ENCODE measurements at places on chromosomes 3 and 15.

DNA sequence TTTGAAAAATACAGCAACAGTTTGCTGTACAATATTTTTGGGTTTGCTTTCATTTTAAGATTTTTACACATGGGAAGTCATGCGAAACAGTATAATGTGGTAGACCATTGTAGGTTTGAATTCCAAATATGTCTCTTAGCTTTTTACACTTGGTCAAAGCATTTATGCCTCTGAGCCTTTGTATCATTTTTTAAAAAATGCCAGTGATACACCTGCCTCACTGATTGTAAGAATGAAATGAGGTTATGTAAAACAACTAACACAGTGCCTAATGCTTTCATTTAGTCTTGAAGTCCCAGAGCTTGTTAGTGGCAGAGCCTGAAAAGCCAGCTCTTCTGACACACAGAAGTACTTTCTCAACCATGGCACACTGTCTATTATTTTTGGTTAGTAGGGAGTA, 202.0 kb downstream of the UBE2E2 start:
- DNase-seq, result no peak

GRCh38 chr3:48217449-48217848, 5.8 kb upstream of the CAMP start:
- DNase-seq, result no peak

GRCh38 chr15:59548501-59549226, 62.9 kb upstream of the GCNT3 start:
- no peak for DNase-seq

DNA sequence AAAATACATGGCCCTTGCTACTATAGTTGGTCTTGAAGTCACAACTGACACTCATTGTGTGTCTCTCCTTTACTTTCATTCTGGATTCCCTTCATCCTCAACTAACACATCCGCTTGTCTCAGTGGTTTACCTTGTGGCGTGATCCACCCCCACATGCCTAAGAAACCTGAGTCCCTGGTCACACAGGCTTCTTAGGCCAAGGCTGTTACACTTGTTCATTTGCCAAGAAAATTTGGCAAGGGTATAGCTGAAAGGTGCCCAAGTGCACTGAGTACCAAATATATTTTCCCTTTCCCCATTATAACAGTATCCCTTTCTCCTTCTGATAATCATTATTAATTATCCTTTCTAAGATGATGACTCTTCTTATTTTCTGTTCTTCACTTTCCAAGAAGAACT, 207.6 kb upstream of the STAC start:
- no peak for DNase-seq

- no peak for DNase-seq
Measured at GRCh38 chr3:10996345-10997013, 3.9 kb downstream of the SLC6A1 start.

GRCh38 chr3:25037049-25037547, 391.0 kb upstream of the RARB start:
- no peak for DNase-seq

DNA sequence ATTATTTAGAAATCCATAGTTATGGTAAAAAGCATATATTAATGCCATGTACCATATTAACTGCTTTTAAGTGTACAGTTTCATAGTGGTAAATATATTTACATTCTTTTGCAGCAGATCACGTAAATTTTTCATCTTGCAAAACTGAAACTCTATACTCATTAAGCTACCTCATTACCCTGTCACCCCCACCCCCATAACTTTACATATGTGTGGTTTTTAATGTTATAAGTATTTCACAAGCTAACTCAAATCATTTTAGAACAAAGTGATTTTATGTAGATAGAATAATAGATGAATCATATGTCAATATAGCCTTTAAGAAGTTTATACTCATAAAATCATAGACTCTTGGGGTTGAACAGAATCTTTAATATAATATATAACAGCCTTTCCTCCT, 7.1 kb upstream of the TP63 start:
- DNase-seq, result peak; percentile 35

GRCh38 chr15:36756707-36757106, 177.3 kb downstream of the CDIN1 start:
- DNase-seq, result no peak

DNA sequence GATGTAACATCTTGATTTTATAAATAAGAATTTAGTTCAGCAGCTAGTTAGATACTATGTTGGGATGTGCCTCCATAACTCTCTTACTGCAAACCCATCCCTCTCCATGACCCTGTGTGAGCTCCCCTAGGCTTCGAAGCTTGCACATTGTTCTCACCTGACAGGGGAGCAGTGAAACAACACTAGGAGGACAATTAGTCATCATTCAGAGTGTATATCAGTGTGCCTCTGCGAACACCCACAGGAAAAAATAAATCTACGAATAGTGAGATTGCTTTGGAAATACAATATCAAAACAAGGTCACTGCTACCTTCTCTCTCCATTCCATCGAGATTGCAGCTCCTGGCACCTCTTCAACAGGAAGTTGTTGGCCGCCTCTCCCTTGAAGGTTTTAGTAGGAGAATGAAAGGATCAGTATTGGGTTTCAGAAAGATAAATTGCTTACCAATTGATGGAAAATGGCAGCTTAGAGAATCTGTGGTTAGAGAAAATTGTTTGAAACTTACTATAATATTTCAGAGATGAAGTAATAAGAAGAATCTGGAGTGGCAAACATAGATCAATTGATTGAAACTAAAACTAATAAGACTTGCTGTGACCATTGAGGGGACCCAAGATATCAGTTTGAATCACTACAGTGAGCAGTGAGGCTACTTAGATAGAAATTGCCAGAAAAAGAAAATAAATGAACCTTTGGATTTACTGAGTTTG, 103.2 kb downstream of the CHL1 start:
- DNase-seq, result no peak

DNA sequence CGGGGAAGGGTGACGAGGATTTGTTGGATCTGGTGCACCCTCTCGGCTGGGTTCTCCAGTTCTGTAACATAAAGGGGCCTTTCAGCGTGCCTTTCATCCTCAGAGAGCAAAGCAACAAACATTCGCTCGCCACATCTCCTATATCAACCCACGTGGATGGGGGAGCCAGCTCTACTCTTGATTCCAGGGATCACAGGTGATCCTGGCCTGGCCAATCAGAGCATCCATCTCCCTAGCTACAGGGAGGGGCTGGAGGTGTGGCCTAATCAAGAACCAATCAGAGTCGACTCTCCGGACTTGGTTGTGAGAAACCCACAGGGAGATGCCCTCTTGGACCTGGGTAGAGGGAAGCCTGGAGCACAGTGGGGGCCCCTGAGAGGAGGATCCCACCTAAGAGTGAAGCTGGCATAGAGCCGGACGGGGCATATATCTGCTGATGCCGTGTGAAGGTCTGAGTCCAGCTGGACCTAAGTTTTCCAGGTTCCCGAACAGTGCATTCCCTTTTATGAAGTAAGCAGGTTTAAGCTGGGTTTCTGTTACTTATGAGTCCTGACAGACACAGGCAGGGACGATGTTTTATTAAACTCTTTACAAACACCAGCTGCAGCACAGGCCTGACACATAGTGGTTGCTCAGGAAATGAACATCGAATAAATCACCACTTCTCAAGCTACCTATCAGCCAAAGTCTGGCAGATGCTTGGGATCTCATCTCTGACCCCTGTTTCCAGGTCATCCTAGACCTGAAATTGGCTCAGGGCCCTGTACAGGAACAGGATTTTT, 50.7 kb upstream of the RAD18 start:
- DNase-seq, result no peak

DNA sequence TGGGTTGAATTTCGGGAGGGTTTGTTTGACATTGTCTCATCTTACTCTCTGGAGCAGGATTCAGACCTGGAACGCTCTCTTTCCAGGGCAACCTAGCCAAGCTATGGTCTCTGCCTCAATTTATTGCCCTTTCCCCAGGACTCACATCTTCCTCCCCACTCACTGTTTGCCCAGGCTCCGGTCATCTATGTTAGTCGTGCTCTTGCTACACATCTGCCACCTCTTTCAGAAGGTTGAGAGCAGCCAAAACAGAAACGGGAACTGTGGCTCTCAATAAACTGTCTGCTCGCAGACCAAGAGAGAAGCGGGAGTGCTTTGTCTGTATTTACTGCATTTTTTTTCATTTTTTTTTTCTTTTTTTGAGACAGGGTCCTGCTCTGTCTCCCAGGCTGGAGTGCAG, 81.6 kb downstream of the ST6GAL1 start:
- no peak for DNase-seq

- DNase-seq, result peak; percentile 41
Measured at GRCh38 chr3:51384055-51384725, 901 bp upstream of the MANF start.

GRCh38 chr3:194658477-194659242, 13.3 kb downstream of the LSG1 start:
- no peak for DNase-seq

GRCh38 chr15:80489030-80489594, 84.9 kb downstream of the ARNT2 start:
- no peak for DNase-seq

- DNase-seq, result no peak
Measured at GRCh38 chr15:70714015-70714414, 49.3 kb downstream of the UACA start.

- no peak for DNase-seq
Measured at GRCh38 chr15:69551391-69552056, 98.9 kb downstream of the RPLP1 start.

DNA sequence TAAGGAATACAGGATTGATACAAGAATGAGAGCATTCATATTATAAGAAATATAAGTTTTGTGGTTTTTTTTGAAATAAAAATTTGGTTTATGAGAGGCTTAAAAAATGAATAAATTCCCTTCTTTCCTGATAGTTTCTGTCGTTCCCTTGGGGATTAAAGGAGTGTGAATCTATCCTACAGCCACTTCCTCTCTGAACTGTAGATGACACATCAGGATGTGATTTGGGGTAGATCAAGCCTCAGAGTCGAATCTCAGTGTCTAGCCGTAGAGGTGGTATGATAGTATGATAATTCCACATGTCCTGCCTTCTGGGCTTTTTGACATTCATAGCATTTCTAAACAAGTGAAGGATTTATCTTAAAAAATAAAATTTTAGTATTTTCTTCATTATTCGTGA, 343.1 kb downstream of the LPP start:
- no peak for DNase-seq

GRCh38 chr3:150411976-150412375, 3.9 kb downstream of the TSC22D2 start:
- no peak for DNase-seq

GRCh38 chr3:76552653-76553052, 487.2 kb upstream of the ROBO2 start:
- DNase-seq, result no peak

- DNase-seq, result peak; percentile 60
Measured at GRCh38 chr3:113287803-113288648, 76.7 kb downstream of the BOC start.

DNA sequence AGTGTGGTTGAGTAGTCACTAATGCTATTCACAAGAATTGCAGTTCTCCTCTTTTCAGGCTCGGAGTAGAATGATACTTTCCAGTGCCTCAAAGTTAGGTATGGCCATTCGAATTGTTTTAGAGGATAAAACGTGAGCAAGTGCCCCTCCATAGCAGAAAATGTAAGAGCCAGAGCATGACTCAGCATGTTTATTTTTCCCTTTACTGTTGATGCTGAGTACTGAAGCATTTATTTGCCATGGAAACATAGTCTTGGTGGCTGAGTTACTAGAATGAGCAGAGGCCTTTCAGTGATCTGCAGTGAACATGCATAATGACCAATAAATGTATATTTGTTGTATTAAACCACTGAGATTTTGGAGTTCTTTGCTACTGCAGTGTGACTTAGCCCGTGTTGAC, 540.6 kb downstream of the NLGN1 start:
- DNase-seq, result no peak

- DNase-seq, result no peak
Measured at GRCh38 chr3:127091376-127091775, 101.6 kb upstream of the PRR23E start.

GRCh38 chr15:44193651-44194322, 1.3 kb downstream of the FRMD5 start:
- no peak for DNase-seq

GRCh38 chr15:89361451-89362202, 27.0 kb upstream of the POLG start:
- DNase-seq, result peak; percentile 56

GRCh38 chr3:120852412-120852811, 55.6 kb upstream of the STXBP5L start:
- DNase-seq, result no peak

- DNase-seq, result no peak
Measured at GRCh38 chr15:33636958-33637357, 326.2 kb downstream of the RYR3 start.

DNA sequence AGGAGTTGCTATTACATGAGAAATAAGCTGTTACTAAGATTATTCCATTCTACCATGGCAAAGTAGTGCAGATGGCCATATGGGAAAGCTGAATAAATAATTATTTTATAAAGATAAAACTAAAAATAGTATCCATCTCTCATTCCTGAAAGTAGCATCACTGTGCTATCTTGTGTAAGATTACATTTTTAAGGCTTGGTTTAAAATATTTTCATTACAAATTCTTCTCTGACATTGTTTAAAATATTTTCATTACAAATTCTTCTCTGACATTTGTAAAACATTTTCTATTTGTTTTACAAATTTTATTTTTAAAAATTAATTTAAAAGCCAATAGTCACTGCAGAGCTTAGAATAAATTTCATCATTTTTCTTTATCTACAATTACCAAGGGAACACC, 665.5 kb upstream of the NAALADL2 start:
- no peak for DNase-seq

DNA sequence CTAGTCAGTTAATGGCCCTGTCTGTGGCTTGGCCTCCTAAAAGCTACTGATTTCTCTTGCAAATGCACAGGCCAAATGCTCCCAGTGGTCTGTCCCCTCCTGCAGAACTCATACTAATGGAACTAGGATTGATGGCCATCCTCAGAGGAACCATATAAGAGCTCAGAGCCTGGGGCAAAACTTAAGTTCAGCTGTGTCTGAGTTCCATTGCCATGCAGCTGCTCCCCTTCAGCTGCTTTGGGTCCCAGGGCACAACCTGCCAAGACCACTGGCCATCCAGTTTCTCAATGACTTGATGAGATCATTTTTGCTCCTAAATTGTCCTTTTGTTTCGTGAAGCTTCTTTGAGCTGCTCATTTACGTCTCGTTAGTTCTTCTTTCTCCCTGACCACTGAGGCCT, 529.5 kb upstream of the TBL1XR1 start:
- no peak for DNase-seq

- DNase-seq, result no peak
Measured at GRCh38 chr15:77528968-77529319, 103.8 kb downstream of the LINGO1 start.

- DNase-seq, result no peak
Measured at GRCh38 chr3:183958775-183959174, 58.9 kb downstream of the ABCC5 start.

GRCh38 chr3:10248984-10249748, 907 bp downstream of the TATDN2 start:
- DNase-seq, result peak; percentile 82

GRCh38 chr3:196208942-196209695, 2.1 kb downstream of the ZDHHC19 start:
- no peak for DNase-seq

GRCh38 chr3:71035886-71036285, 547.6 kb downstream of the FOXP1 start:
- DNase-seq, result no peak

GRCh38 chr3:124248471-124249028, 256.6 kb upstream of the ROPN1 start:
- DNase-seq, result no peak
